Cerebellum (tissue), 4 donors: ENCODE measurements at places on chromosomes 13 and 19.

GRCh38 chr13:91540158-91540736 lies 141.8 kb downstream of the GPC5 start:
- DNase-seq, result no peak

DNA sequence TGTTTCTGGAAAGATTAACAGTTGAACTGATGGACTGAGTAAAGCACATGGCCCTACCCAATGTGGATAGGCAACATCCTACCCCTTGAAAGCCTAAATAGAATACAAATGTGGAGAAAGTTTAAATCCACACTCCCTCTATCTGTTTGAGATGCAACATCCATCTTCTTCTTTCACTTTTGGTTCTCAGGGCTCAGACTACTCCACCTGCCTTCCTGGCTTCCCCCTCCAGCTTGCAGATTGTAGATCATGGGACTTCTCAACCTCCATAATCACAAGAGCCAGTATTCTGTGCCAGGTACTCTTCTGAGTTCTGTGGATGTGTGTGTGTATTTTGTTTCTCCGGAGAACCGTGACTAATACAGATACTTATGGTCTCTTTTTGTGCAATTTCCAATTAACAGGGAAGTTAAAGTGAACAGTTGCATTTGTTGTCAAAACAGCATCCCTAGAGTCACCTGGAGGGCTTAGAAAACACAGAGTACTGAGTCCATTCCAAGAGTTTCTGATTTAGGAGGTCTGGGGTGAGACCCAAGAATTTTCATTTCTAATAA lies 590.3 kb upstream of the MIR17HG start:
- no peak for DNase-seq

DNA sequence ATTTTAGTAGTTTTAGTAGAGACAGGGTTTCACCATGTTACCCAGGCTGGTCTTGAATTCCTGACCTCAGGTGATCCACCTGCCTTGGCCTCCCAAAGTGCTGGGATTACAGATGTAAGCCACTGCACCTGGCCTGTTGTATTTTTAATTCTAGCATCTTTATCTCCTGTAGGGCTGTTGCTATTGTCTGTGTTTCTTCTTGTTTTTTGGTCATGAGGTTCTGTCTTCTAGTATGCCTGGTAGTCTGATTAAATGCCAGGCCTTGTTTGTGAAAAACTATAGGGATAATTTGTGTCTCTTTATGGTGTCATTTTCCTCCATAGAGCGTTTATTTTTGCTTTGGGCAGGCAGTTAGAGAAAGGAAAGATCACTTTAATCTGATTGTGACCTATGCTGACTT lies 3.1 kb downstream of the ARHGEF18 start:
- no peak for DNase-seq

- DNase-seq, result no peak
These were observed 7.1 kb upstream of the HSH2D start for GRCh38 chr19:16136185-16136999.

DNA sequence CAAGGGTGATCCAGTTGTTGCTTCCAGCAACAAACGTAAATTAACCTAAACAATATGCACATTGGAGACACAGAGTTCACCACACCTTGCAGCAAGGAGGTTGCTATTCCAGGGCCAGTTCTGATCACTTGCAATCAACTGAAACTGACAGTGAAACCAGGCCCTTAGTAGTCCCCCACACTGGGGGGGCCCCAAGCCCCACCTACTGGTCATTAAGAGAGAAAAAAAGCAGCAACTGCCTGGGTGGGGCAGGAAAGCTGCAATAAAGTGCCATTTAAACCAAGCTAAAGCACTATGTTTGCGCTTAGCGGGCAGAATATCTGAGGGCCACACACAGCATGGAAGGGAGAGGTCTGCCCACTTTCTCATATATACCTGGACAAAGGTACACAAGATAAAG lies 51.5 kb downstream of the ATP7B start:
- no peak for DNase-seq

- DNase-seq, result no peak
These were observed 8.4 kb upstream of the COG3 start for GRCh38 chr13:45456196-45456972.

DNA sequence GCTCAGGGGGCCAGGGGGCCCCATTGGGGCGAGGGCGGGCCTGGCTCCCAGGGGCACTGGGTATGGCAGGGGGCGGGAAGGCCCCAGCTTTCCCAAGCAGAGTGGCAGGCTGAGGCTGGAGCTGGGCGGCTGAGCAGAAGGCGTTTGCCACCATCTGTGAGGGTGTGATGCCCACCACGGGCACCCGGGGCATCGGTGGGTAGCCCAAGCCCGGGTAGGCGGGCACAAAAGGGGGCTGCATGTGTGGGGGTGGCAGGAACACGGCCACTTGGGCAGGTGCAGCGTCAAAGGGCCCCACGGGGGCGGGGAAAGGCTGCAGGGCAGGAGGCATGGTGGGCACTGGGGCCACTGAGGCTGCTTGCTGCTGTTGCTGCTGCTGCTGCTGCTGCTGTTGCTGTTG lies 22.8 kb downstream of the NUMBL start:
- no peak for DNase-seq

- DNase-seq, result no peak
These were observed 2.1 kb downstream of the EDNRB start for GRCh38 chr13:77916488-77916887.

- DNase-seq, result peak; percentile 66
These were observed 6.5 kb upstream of the HSD17B14 start for GRCh38 chr19:48842789-48843162.

DNA sequence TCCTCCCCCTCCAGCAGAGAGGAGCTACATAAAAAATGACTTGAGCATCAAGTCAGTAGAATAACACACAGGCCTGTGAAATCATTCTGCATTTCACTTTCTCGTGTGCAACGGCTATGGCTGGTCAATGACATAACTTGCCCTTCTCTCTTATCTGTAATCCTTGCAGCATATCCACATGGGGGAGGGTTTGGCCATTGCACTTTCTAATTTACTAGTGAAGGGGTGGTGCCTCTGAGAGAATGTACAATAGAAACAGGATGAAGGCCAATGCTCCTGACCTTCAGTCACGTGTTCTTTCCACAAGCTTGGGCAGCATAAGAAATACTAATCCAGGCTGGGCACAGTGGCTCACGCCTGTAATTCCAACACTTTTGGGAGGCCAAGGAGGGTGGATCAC lies 641.0 kb upstream of the ARGLU1 start:
- no peak for DNase-seq

DNA sequence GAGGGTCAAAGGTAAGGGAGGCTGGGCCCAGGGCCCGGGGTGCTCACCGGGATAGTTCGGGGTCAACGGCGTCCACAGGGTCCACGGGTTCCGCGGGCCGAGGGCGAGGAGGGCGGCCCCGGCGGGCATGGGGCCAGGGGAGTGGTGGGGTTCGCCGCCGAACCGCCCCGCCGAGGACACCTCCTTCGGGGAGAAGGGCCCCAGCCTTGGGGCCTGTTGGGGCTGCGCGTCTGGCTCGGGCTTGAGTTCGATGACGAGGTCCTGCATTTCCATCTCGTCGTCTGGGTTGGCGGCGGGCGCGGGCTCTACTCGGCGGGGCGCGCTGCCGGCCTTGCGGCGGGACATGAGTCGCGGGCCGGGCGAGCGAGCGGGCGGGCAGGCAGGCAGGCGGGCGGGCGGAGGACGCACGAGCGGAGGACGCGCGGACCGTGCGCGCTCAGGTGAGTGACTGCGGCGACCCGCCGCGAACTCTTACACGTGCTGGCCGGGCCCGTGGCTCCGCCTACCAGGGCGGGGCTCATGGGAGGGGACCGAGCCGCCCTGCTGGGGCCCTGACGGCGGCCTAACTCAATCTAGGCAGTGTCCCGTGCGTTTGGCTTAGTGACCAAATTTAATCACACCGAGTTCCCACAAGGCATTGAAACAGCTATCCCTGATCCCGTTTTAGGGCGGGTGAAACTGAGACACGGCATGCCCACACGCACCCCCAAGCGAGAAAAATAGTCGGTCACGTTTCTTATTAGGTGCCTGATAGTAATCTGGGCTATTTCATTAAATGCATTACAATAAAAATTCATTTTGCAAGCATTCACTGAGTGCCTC lies at the start of gene ZNF296:
Gene ZNF296, minus strand, starts transcription at position 450 of the 822 bp plus-strand sequence. Its CDS starts 105 bp downstream, at position 345.
- peak; percentile 92 for DNase-seq

DNA sequence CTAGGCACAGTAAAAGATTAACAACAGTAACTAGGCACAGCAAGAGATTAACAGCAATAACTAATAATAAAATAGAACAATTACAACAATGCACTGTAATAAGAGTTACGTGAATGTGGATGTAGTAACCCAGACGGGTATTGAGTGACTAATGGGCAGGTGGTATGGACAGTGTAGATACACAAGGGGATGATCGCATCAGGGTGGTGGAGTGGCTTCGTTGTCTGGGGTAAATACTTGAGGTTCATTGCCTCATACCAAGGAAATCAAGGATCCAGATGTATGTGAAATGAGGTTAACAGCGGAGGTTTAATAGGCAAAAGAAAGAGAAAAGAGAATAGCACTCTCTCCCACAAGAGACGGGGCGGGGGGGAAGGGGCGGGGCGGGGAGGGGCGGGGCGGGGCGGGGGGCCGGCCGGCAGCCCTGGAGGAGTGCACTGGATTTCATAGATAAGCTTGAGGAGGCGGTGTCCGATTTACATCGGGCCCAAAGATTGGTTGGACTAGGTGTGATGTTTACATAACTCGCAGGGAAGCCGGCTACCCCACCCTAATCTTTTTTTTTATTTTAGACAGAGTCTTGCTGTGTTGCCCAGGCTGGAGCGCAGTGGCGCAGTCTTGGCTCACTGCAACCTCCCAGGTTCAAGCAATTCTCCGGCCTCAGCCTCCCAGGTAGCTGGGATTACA lies 106.3 kb downstream of the KCTD15 start:
- no peak for DNase-seq

GRCh38 chr19:48490981-48491792 lies 20.4 kb downstream of the LMTK3 start:
- DNase-seq, result peak; percentile 32

DNA sequence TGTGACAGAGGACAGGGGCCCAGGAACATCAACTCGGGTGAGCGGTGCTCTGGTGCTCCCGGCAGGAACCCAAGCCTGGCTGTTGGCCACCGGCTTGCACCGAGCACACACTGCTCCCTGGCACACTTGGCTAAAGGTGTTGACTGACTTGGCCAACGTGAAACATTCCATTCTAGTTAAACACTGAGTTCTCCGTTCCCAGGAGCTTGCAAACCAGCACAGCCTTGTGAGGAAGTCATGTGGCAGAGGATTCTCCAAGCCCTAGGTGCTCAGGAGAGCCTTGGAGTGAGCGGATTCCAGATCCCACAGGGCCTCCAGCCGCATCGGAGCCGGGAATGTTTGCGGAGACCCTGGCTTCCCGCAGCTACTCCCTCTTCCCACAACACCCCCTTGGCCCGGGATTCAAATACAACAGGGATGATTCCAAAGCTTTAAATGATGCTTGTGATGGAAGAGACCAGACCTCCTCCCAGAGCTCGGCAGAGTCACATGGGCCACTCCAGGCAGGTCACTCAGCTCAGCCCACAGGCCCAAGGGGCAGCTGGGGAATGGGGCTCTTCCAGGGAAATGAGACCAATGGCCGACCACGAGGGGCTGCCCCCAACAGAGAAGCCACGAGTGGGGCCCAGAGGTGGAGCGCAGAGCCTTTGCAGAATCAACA lies 2.9 kb downstream of the C13orf46 start:
- DNase-seq, result no peak

DNA sequence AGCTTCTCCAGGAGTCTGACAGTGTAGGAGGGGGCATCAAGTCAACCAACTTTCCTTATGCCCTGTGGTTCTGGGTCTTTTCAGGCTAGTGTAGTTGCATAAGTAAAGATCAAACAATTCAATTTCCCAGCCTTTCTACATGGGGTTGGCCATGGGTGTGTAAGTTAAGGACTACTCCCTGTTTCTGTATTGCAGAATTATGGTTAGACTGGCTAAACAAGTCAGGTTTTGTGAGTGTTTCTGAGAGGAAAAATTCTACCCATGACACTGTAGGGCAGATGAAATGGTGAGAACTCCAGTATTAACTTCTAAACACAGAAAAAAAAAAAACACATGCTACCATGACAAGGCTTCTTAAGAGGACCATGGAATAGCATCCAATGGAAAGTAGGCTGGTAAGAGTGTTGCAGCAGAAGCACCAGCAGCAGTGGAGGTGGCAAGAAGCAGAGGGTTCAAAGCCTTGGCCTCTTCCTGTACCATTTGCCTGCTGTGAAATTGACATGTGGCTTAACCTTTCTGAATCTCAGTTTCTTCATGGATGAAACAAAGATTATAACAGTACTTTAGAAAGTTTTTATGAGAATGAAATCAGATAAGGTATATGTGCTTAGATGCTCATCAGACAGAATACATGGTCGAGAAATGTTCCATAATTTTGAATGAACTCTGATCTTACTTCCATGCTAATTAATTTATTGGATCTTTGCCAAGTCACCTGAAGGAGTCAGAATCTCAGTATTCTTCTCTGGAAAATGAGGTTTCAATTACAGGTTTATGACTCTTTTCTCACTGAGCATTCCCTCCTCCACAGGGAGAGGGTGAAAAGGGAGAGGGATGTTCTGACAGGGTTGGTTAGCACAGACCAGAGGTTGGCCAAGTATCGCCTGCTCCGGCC lies 11.4 kb upstream of the SCEL start:
- DNase-seq, result no peak

GRCh38 chr13:50722440-50723125 lies 120.9 kb downstream of the DLEU7 start:
- no peak for DNase-seq

- DNase-seq, result no peak
These were observed 624.8 kb downstream of the LIG4 start for GRCh38 chr13:107590556-107590955.

DNA sequence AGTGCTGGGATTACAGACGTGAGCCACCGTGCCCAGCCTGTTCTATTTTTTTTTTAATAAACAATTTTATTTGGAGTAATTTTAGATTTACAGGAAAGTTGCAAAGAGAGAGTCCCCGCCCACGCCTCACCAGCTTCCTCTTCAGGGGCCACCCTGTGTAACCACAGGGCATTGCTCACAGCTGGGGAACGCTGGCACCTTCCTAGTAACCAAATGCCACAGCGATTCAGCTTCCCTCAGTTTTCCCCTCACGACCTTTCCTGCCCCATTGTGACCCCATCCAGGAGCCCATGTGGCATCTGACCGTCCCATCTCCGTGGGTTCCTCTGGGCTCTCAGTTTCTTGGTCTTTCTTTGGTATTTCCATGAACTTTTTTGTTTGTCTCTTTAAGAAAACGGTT lies 83.9 kb downstream of the GNG7 start:
- DNase-seq, result no peak

- no peak for DNase-seq
These were observed 11.5 kb downstream of the CFD start for GRCh38 chr19:870963-871401.

GRCh38 chr19:16003391-16003790 lies 54.6 kb downstream of the OR10H4 start:
- no peak for DNase-seq

GRCh38 chr13:33014291-33014690 lies 1.9 kb upstream of the KL start:
- DNase-seq, result no peak

DNA sequence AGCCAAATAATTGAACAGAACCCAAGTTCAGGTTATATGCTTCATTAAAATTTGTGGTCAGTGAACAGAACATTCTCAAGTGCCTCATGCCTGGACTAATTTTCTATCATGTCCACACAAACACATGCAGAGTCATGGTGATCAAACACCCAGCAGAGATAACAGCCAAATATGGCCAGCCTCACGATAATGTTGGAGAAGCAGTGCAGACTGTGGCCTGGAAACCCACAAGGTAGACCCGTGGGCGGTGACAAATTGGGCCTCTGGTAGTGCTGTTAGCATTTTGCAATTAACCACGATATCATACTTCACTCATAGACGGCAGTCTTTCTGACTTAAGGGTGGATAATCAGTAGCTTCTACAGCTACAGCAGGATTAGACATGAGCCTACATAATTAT lies 35.0 kb upstream of the VWA8 start:
- no peak for DNase-seq

- DNase-seq, result no peak
These were observed 601 bp upstream of the ZNF749 start for GRCh38 chr19:57434386-57435061.
